ENCODE measurements at places on chromosomes 4 and X.

- DNase-seq, result no peak
Measured at GRCh38 chr4:182847576-182848450, 69.4 kb downstream of the DCTD start.

DNA sequence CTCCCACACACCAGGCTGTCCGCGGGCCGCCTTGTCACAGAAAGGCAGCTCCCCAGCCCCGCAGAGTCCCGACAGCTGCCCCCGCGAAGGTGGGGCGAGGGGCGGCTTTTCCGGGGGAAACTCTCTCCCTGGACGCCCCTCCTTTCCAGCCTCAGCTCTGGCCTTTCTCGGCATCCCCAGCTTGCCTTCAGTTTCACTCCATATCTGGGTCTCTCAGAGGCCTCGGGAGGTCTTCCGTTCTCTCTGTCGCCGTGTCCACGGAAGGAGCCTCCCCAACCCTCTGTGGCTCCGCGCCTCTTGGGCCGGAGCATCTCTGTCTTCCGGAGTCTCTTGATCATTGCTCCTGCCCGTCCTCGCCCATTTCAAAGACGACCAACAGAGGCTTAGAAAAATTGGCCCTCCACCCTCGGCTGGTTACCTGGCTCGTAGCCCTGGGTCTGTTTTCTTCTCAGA lies 6.1 kb upstream of the MSX1 start:
- no peak for DNase-seq

DNA sequence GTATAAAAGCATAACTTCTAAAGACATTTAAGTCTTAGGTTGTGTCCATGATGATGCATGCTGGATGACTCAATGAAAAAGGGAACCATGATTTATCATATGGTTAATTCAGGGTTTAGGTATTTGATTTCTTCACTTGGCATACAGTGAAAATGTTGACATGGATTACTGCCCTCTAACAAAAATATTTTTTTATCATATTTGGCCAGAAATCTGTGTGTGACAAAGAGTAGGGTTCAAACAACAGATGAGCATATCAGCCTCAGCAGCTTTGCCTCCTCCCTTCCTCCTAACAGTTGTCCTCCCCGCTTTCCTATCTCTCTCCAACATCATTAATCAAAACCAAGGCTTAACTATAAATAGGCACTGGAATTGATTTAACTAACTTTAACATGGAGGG lies 46.3 kb downstream of the ARHGAP6 start:
- no peak for DNase-seq

DNA sequence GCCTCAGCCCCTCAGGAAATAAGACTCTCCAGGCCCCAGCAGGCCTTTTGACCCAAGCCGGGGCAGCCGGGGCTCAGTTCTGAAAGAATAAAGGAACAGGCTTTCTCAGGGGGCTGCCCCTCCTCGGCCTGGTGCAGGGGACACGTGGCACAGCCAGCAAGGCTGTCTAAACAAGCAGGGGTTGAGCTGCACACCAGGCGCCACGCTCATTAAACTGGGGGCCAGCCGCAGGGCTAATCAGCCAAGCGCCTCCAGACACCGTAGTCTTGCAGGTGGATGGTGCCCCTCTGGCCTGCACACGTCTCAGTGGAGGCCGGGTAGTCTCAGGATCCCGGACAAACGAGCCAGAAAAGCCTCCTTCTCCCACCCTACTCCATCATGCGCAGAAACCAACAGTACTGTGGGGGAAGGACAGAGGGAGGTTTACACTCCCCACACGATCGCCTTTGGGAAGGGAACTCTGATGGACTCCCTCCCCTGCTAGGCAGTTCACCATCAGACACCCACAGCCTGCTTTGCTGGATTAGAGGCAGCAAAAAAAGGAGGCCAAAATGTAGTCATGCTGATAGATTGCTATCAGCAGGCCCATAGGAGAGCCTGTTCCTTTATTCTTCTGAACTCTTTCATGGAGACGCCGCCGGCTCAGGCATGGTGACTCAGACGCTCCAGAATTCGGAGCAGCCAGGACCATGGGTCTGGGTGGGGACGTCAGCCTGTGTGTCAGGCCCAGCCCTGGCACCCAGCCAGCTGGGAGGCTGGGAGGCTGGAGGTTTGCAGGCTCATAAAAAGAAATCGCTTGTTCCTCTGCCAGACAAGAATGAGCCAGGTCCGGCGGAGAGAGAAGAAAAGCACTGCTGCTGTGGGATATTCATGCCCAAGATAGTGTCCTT lies 342.4 kb downstream of the BCOR start:
- DNase-seq, result peak; percentile 87

GRCh38 chrX:36310136-36310535 lies 390.6 kb downstream of the CFAP47 start:
- no peak for DNase-seq

GRCh38 chrX:111035256-111035655 lies 60.7 kb upstream of the PAK3 start:
- no peak for DNase-seq
